ENCODE measurements at places on chromosomes 6 and 20.

DNA sequence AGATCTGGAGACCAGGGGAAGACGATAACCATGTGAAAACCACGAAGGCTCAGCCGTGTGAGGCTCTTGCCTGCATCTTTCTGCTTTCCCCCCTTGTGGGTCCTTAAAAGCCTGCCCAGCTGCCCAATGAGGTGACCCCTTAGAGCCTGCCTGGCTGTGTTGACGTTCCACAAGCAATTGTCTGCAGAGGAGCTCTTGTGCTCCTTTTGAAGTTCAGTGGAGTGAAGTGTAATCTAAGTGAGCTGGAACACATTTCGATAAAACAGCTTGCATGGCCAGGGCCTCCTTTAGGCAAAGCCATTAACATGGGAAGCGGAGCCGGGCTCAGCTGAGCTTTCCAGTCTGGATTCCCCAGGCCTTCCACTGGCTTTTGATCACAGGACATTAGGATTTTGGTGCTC, 27.3 kb upstream of the TCP11 start:
- no peak for DNase-seq

DNA sequence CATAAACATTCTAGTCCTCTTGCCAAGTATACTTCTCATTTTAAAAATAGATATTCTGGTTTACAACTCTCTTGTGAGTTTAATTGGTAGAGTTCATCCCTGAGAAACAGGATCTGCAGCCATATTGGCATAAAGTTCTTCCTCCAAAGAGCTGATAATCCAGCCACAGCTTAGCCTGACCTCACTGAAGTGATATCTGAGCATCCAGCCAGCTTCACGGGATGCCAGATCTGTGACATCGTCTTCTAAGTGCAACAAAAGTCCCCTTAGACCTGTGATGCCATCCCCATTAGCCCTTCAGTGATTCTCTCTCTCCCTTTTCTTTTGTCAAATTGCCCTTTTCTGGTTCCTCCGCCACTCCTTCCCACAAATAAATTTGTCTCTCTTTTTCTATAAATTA, 180.6 kb upstream of the STXBP5 start:
- DNase-seq = no peak

DNA sequence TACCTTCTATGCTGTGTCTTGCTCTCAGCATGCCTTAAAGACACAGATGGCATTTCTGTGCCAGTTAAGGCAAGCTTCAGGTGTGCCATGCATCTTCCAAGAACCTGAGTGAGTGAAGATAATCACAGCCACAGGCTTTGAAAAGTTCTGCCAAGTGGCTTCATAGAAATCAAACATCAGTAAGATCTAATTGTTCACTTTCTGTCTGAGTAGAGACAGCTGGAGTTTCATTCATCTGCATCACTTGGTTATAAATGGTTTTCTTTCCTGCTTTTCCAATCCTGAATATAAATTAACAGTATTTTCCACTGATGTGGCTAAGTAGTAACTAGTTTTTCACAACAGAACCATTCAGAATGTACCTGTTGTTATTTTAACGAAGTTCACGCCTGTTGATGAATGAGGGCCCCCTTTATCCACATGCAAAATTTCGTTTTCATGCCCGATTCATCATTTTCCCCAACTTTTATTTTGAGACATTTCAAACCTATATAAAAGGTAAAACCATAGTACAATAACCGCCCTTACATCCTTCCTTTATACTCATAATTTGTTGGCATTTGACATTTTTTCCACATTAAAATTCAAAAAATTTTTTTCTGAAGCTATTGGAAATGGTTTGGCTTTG, 38.6 kb upstream of the KCNG1 start:
- no peak for DNase-seq

DNA sequence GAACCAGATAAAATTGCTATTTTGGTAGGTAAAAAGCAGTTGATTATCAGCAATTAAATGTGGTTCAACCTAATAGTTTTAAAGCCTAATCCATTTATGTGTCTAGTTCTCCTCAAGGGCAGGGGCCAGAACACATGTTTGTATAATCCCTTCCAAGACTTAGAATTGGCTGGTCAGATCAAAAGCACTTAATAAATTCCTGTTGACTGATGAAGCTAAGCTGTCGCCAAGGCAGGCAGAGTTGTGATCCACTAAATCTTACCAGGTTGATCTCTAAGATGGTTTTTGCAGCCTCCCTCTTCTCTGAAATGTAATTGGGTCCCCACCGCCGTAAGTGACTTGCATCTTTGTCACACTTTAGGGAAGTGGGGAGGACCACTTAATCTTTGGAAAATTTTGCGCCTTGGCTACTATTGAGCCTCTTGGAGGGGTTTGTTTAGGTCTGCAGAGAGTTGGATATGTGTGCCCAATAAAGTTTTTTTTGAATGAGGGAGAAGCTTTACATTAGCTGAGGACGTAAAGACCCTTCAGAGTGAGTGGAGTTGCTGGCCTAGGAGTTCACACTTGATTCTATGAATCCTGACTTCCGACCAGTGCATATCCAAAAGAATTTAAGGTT, 65.9 kb downstream of the PHF20 start:
- no peak for DNase-seq

DNA sequence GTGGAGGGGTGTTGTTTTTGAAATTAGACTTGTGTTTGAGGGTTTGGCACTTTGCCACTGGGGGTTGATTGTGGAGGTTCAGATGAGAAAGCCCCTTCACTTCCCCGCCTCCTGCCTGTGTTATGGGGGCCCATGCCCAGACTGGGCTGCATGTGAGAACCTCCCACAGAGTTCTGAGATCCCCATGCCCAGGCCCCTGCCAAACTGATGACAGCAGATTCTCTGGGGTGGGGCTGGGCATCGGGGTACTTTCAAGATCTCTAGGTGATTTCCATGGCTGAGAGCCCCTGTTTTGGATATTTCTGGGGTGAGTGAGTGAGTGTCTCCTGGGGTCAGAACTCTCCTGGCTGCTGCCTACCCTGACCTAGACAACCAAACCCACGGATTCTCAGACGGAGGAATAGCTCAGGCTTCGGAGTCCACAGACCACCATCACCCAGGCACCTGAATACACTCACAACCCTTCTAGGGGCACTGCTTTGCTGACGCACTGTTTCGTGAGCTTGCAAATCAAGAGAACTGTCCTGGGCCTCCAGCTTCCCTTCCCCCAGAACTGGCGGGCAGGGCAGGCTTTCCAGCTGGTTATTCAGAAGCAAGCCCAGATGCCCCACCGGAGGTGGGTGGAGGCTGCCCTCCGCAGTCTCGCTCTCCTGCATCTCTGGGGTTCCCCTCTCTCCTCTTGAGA, 6.3 kb downstream of the BCAS1 start:
- DNase-seq = no peak

DNA sequence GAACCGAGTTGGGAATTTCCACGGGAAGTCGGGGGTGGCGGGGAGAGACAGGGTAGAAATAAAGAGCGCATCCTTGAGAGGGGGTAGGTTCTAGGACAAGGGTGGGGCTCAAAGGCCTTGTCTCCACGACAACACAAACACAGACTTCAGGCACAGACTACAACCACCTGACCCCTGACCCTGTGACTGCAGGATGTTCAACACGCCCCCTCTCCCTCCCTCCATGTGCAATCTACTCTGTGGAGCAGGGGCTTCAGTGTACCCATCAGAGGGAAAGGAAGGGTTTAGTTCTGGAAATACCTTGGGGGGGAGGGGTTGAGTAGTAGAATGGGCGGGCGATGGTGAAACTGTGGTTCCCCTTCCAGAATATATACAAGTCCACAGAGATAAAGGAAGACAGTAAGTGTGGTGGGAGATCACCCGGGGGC, 651 bp upstream of the TAPBP start:
- DNase-seq = peak; percentile 69

GRCh38 chr20:24382331-24382730, 87.1 kb upstream of the SYNDIG1 start:
- no peak for DNase-seq

- no peak for DNase-seq
Observed at GRCh38 chr20:47691625-47692024, 93.7 kb downstream of the SULF2 start.

DNA sequence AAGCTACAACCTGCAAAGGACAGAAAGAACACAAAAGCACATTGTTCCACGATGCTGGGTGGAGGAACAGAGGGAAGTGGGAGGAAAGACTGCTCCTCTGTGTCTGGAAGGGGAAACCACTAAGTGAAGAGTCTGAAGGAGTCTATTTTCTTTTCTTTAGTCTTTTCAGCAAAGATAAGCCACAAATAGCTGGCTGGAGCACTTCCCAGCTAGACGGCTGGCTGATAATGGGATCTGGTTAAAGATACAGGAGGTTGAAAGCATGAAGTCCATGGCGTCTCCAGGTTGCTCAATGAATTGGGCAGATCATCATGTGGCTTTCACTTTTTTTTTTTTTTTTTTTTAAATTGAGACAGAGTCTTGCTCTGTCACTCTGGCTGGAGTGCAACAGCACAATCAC, 154.0 kb upstream of the KCNG1 start:
- no peak for DNase-seq

GRCh38 chr6:70860045-70860444, 96.8 kb downstream of the B3GAT2 start:
- peak; percentile 27 for DNase-seq

DNA sequence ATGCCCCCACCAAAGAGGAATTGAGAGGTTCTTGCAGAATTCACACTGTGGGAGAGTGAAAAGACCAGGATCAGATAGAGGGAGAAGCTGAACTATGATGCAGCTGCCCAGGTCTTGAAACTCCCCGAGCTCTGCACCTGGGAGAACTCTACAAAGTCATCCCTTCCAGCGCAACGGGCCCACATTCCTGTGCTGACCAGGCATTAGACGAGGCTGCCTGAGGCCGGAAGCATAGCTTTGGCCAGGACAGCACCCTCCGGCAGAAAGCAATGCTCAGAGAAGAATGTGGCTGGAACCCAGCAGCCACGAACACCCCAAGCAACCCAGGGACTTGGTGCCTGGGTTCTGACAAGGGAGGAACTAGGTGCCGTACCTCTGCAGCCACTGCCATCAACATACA, 281.5 kb upstream of the CDH4 start:
- DNase-seq = no peak

DNA sequence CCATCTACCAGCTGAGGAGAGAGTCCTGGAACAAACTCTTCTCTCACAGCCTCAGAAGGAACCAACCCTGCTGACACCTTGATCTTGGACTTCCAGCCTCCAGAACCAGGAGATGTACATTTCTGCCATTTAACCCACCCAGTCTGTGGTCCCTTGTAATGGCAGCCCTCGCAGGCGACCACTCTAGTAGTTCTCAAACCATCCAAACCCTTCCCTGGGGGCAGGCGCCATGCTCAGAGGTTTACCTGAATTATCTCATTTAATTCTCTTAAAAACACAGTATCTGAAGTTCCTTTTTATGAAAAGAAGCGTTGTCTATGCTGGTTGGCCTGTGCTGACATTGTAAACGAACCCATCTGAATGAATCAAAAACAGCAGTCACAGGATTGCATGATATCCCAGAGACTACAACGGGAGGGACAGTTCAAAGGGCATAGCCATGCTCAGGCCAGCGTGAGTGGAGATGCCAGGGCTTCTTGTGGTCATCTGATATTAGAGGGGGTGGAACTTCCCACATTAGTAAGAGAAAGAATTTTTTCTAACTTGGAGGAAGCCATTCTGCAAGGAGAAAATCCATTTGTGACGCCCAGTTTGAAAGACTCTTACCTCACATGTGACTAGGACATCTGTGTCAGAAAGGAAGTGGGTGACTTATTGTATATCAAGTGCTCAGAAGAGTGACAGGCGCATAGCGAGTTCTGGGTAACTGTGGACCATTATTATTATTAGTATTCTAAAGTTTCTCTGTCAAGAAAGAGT, 17.2 kb upstream of the TAGAP start:
- no peak for DNase-seq

DNA sequence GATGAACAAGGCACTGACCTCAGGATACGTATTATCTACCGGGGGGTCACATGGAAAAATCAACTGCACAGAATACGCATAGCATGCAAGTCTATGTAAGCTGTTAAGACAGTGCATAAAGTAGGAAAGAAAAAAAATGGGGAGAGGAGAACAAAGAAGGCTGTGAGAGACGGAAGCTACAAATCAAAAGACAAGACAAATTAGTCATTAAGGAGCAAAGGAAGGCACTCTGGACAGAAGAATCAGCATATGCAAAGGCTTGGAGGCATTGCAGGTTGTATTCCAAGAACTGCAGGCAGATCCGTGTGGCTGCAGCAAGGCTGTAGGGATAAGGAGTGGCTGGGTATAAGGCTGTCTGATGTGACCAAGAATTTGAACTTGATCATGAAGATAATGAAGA, 89.0 kb downstream of the NRSN1 start:
- DNase-seq = no peak

DNA sequence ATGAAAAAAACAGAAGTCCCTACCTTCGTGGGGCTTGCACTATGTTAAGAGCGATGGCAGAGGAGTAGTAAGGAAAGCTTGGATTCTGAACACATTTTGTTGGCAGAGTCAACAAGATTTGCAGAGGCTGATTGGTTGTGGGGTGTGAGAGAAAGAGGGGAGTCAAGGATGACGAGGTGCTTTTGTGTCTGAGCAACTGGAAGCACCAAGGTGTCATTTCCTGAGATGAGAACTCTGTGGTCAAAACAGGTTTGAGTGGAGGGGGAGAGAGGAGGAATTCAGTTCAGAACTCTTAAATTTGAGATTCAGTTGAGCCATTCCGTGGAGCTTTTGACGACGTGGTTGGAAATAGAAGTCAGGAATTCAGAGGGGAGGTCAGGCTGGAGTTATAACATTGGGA, 3.5 kb downstream of the OCSTAMP start:
- DNase-seq = no peak

- DNase-seq = no peak
Observed at GRCh38 chr20:25563876-25564275, 21.5 kb downstream of the NINL start.

DNA sequence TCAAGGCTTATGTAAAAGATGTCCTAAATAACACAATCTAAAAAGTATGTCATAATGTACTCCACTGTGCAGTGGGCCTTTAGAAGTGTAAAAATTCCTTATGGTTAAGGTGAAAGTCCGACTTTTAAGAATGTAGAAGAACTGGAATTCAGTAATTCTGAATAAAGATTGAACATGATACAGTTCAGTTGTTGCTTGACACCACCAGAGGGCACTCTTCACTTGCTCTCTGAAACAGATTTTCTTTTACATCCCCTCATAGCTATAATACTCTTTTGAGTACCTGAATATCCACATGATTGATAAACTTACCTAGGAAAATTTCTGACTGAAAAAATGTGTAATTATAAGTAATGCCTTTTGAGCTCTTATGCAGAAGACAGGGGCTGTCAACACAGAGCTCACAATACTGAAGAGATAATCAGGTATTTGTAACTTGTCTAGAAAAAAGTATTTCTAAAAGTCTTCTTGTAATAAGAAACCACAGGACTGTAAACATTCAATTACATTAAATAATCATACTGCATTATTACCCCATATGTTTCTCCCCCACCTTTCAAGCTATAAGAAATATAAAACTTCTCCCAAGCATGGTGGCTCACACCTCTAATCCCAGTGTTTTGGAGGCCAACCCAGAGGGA, 92.1 kb downstream of the POPDC3 start:
- DNase-seq = peak; percentile 65

- DNase-seq = no peak
Observed at GRCh38 chr6:5174244-5174643, 86.5 kb downstream of the LYRM4 start.

- DNase-seq = no peak
Observed at GRCh38 chr6:158991017-158991723, 8.8 kb downstream of the RSPH3 start.

- DNase-seq = no peak
Observed at GRCh38 chr6:35476004-35476403, 7.8 kb downstream of the RPL10A start.

Data from HCEC 1CT (cell line).